ENCODE measurements at places on chromosomes 4 and X.

DNA sequence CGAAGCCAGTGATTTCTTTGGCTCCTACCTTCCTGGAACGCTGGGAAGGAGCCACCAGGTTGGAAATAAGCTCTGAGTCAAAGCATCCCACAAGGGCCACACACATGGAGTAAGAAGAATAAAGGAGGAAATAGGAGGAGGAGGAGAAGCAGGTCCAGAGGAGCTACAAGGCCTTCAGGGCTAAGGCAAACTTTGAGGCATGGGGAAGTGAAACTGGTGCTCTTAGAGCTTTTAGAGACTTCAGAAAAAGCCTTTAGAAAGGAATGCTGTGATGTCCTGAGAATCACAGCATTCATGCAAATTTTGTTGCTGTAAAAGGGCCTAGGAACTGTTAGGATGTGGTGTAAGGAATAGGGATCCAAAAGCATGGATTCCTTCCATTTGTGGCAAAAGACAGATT is 135.9 kb upstream of the ARHGEF9 start:
- DNase-seq, result no peak

- no peak for DNase-seq
Observed at GRCh38 chr4:26035921-26036320, 121.9 kb downstream of the SMIM20 start.

GRCh38 chrX:54529151-54529550 is 868 bp upstream of the GNL3L start:
- DNase-seq, result no peak

DNA sequence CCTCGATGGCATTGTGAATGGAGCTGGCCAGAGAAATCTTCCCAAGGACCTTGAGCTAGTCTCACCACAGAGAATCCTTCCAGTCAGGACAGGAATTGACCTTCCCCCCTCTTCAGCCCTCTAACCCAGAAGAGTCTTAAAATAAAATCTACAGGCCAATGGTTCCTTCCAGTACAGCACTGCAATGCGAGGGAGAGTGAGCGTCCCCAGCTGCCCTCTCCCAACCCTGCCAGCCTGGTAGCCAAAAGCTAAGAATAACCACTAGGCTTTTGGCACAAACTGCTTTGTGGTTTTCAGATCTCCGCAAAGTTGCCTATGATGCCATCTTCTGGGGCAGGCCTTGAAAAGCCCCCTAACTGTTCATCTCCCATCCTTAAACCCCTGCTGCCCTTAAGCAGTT is 175.1 kb downstream of the AR start:
- no peak for DNase-seq

- DNase-seq, result no peak
Observed at GRCh38 chr4:184620212-184620867, 28.9 kb downstream of the CASP3 start.

GRCh38 chr4:143438710-143439109 is 74.8 kb upstream of the SMARCA5 start:
- DNase-seq, result no peak

DNA sequence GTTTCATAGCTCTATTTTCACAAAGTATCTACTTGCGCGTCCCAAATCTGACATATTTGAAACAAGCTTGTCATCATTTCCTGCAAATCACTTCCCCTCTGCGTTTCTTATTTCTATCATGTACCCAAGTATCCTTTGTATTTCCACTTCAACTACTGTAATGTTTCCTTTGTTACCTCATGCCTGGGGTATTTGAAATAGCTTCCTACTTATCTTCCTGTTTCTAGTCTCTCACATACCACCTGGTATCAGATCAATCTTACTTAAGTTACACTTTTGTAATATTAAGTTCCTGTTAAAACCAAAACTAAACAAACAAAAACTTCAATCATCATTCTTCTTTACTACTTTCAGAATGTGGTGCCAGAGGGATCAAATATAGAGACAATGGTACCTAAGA is 93.6 kb upstream of the SMAD1 start:
- no peak for DNase-seq

DNA sequence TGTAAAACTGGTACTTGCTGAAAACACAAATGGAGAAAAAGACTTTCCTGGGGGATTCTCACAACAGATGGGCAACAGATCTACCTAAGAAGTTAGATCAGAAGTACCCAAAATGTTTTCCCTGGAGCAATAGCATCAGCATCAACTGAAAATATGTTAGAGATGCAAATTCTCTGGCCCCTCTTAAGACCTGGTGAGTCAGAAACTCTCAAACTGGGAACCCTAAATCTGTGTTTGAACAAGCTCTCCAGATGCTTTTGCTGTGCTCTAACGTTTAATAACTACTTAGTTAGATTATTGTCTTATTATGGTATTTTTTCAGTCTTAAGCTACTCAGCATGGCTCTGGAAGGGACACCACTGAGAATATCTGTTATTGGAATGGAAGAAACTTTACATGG is 55.2 kb upstream of the TRPC3 start:
- DNase-seq, result no peak

DNA sequence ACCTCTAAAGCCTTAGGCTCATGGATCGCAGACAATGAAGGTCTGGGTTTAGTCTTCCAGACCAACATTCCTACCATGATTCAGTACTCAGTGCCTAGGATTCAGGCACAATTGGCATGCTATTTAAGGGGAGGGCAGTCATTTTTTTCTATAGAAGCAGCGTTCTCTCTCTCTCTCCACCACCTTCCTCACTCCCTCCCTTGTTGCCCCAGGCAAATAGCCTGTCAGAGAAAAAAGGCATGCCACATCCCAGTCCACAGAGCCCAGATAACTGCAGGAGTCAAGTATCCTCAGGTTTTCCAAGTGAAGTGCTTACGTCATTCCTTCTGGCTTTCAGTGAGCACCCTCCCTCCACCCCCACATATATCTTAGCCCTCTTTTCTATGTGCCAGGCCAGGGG is 533.0 kb downstream of the BCOR start:
- no peak for DNase-seq

GRCh38 chrX:118633530-118633929 is 93.9 kb upstream of the IL13RA1 start:
- DNase-seq, result no peak

GRCh38 chrX:41067721-41068120 is 17.5 kb upstream of the USP9X start:
- no peak for DNase-seq

DNA sequence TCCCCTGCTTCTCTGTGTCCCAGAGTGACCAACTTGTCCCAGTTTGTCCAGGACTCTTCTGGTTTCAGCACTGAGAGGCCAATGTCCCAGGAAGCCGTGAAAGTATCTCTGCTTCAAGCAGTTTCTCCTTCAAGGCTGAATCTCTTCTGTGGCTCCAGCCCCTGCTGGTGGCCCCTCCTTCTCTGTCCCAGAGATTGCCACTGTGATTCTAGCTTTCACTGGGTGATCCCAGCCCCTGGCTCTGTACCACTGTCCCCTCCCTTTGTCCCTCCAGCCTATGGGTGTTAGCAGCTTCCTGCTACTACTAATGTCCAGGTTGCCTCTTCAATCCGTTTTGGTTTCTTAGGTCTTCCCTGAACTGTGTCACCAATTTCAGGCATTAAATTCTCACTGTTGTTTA is 70.5 kb downstream of the SOX3 start:
- DNase-seq, result no peak

GRCh38 chr4:113243312-113243711 is 193.9 kb downstream of the ANK2 start:
- no peak for DNase-seq

- peak; percentile 22 for DNase-seq
Observed at GRCh38 chr4:143281507-143282190, 55.0 kb upstream of the GAB1 start.

DNA sequence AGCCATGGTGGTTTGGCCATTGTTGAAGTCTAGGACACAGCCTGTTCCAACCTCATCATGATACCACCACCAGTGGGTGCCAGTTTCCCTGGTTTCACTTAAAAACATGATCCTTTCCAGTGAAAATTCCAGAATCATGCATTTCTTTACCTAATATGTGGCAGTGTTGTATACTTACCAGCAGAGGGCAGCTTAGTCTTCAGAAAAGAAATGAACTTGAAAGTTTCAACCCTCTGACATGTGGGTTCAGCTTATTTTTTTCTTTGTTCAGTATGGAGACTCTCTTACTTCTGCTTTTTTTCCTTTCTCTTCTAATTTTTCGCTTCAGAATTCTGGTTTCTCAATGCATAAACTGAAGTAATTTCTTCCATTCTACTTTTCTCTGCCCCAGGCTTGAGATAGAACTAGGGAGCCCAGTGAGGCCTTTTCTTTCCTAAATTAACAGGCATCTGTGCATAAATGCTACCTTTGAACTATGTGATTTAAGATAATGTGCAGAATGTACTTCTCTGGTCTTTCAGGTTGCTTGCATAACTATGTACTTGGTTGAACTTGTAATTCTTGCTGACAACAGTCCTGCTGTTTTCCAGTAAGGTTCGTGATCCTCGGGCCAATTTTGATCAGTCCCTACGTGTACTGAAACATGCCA is 10.7 kb downstream of the LIAS start:
- DNase-seq, result peak; percentile 86

DNA sequence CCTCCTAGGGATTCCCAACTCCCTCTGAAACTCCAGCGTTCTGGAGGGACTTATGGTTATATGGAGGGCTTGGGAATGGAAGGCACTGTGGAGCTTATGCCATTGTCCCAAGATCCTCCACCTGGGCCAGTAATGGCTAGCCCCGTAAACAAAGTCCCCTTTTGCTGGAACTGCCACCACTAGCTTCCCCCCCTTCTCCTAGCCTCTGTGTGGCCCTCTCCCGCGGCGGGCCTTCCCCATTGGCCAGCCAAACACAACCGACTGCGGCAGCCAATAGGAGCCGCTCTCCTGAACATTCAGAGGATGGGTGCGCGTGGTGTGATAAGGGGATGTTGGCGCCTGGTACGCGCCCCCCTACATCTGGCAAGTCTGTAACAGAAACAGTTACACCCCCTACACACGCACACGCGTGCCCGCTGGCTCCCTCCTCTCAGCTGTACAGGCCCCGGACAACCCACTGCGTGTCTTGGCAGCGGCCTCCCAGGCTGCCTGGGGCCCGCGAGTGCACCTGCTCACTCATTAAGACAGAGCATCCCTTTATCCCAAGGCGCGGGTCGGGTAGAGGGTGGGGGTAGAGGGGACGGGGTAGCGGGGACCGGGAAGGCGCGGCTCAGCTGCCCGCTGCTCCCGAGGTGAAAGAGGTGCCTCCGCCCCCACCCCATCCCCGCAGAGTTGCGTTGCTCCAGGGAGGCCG is 863 bp upstream of the RAB33A start:
- DNase-seq, result no peak

- no peak for DNase-seq
Observed at GRCh38 chr4:14478504-14478903, 523.8 kb upstream of the CPEB2 start.

- DNase-seq, result no peak
Observed at GRCh38 chrX:28487818-28488217, 99.4 kb upstream of the IL1RAPL1 start.

DNA sequence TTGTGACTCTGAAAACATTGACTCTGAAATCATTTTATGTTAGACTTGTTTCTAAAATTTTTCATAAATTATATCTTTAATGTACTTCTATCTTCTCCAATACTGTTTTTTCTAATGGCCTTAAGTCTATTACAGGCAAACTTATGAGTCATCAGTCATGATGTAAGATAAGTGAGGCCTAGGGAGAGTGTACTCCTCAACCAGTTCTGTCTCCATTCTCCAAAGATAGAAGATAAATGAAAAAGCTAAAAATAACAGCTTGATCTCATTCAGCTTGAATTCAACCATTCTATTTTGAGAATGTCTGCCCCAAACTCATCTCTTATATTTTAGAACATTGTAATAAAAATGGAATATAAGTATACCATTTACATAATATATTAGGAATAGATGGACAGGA is 34.5 kb downstream of the STBD1 start:
- DNase-seq, result peak; percentile 63

DNA sequence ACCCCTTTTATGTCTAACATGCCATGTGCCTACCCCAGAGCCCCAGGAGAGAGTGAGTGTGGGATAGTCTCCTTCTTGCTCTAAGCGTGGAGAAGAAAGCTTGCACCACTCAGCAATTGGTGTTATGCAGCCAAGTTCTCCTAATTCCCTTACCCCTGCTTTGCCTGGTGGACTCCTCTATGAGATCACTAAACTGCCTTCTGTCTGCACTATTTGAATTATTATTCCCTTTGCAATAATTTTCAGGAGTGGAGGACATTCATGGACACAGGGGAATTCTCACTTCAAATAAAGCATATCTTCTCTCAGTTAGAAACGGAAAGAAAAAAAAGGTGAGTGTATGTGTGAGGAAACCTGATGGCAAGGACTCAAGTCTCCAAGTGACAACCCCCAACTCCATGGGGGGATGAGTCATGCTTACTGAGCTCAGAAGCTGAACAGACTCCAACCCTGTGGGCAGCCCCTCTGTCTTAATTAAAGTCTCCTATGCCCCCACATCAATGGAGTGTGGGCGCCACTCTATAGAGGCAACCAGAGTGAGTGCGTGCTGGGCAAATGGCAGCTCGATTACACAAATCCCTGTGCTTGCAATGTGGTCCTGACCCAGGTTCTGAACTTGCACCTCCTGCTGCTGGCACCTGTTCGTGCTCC is 381.9 kb downstream of the RAB28 start:
- DNase-seq, result peak; percentile 4

- no peak for DNase-seq
Observed at GRCh38 chrX:13468096-13468495, 101.3 kb upstream of the EGFL6 start.

GRCh38 chr4:140764785-140765392 is 8.7 kb upstream of the TBC1D9 start:
- no peak for DNase-seq

DNA sequence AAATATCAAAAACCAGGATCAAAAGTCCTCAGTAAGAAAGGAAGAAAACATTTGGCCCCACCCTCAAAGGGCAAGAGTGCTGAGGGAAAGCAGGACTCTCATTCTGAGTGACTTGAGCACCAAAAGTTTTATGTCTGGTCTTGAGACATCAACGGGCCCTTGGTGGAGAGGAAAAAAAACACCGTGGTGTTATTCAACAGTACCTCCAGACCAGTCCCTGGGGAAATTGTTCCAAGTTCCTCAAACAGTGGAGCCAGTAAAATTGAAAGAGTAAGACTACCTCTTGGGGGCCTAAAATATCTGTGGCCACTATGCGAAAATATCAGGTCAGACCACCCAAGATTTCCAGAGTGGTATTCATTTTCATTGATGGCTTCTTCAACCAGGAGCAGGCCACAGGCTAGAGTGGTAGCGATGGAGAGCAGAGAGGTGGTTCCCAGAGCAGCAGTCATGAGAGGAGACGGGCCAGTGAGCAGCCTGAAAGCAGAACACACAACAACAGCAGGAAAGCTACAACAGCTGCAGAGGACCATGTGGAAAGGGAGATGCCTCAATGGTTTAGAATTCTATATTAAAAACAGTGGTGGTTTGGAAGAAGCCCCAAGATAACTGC is 63.7 kb upstream of the RPL34 start:
- DNase-seq, result no peak

DNA sequence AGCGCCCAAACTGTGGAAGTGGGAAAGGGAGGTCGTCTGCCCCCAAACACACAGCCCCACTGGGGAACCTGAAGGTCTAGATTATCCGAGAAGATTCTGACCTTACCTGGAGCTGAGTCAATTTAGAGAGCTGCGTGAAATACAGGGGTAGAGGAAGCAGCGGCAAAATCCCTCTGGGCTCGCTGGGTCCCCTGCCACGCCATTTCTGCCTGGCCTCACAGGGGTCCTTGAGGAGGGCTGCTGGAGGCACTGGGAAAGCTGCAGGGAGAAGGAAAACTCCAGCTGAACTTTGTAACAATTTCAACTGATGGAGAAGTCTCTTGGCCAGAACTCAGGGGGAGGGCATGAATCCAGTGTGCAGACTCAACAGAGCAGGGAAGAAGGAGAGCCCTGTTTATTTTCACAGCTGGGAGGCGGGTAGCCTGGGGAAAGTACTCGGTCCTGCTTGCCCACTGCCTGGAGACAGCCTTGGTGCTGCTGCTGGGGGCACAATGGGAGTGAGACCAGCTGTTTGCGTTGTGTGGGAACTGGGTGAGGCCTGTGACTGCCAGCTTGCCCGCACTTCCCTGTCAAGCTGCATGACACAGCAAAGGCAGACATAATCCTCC is 93.2 kb upstream of the MAPK10 start:
- DNase-seq, result peak; percentile 43

All from fibroblast of mammary gland (primary cell).